ENCODE measurements at places on chromosomes 13 and 19. TPM values are rescaled to one million over a fixed set of nuclear protein-coding genes. Genes with fewer than 3 reads are reported as not detected.

OR7C2 gene
- total RNA-seq, result not detected

LAIR1 gene
- not detected for total RNA-seq

KLK3 gene
- not detected for total RNA-seq

THSD8 gene
- total RNA-seq, result 14.4 TPM

GPR42 gene
- total RNA-seq, result not detected
